ENCODE measurements at places on chromosomes 11 and 22.

DNA sequence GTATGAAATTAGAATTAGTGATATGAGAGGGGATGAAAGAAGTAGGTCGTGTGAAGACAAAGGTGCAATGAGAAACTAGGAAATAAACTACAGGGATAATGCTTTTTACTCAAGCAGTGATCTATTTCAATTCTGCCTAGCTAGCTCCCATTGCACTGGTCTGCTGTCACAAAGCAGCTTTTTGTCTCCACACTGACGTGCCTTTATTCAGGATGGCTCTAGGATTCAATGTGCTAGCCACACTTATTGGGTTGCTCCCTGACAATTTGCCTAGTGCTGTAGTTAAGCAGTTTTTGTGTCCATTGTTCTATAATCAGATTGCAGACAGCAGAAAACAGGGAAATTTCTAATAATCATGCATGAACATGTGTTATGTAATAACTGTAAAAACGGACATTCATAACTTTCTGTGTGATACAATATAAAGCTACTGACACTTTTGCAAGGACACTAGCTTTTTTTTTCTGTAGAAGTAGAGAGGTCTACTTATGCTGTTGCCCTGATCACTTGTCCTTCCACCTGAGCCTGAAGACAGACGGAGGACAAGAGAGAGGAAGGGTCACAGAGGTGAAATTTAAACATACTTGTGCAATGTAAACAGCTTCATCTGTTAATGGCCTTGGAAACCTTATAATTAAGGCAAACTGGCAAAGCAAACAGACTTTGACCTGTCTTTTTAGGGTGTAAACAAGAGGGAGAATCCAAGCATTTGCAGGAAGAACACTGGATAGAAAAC is 269.6 kb downstream of the LRRC4C start:
- no peak for DNase-seq

DNA sequence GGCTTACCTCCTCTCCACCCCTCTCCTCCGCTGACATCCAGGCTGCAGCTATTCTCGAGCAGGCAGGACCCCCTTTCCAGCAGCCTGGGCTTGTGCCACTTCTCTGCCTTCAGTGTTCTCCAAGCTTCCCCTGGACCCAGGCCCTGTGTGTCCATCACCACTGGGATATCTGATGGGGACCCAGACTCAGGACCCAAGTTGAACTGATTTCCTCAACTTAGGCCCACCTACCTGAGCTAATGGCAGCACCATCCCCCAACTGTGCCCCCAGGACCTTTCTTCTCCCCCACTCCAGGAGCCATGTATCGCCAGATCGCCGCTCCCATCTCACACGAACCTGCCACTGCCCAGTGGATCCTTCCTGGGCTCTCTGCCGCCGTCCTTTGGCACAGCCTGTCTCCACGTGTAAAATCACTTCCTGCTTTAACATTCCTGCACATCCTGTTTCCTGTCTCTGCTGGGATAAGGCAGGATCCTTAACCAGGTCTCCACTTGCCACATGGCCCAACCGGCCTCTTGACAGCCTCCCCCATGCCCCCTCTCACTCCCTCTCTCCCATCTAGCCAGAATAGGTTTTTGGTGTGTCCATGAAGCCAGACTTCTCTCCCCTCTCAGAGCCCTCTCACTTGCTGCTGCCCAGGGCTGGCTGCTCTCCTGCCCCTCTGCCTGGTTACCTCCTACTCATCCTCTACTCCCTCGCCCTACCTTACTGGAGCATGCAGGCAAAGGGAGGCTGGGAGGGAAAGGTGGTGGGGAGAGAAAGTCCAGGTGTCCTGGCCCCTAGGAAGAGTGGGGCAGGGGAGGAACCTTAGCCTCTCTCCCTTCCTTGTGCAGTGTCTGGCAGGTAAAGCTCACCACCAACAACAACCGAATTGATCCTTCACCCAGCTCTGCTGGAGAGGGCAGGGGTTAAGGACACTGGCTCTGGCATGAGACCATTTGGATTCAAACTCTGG is 9.4 kb downstream of the SPATA19 start:
- DNase-seq: no peak

- no peak for DNase-seq
These were observed 2.0 kb downstream of the CD3E start for GRCh38 chr11:118306556-118306955.

DNA sequence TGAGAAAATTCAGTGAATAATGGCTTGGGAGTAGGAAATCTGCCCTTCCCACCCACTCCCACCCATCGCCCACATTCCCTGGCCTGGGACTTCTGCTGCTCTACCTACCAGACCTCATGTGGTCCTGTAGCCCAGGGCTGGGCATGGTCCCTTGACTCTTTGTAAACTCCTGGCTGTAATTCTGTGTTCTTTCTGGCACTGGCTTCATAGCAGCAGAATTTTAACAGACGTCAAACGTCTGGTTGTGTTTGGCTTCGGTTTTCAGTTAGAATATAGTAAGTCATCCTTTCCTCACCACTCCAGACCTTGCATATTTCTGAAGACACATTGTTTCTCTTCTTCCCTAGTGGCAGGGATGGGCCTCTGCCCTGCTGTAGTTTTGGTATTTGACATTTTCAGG is 210.6 kb downstream of the CSNK2A3 start:
- no peak for DNase-seq

DNA sequence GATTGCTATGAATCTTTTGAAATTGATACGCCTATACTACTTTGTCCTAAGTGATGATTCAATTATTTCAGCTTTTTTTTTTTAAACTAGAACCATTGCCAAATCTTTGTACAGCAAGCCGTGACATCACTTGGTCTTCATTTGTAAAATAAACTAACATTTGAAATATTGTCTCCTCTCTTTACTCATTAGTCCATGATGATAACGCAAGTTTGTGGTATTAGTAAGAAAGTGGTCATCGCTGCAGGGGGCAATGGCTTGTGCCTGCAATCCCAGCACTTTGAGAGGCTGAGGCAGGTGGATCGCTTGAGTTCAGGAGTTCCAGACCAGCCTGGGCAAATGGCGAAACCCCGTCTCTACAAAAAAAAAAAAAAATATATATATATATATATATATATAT is 12.9 kb upstream of the ARHGAP42 start:
- DNase-seq: no peak

DNA sequence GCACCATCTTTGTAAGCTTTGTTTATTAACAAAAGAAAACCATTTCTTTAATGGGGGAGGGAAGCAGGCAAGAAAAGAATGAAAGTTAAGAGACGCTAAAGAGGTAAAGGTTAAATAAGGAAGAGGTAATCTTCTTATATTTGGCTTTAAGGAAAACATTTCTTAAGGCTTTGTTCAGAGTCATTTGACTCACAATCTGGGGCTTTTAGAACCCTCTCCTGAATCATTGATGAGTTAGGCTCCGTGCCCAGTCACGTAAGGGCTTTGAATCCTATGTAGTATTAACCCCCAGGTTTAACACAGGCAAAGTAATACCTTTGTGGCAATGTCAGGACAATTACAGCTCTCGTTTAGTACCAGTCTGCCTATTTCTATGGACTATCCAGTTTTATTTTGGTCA is 26.1 kb downstream of the MADD start:
- DNase-seq: no peak

GRCh38 chr11:110065189-110065588 is 28.0 kb upstream of the ZC3H12C start:
- DNase-seq: no peak

- no peak for DNase-seq
These were observed 1083.5 kb upstream of the TENM4 start for GRCh38 chr11:80524349-80524748.

DNA sequence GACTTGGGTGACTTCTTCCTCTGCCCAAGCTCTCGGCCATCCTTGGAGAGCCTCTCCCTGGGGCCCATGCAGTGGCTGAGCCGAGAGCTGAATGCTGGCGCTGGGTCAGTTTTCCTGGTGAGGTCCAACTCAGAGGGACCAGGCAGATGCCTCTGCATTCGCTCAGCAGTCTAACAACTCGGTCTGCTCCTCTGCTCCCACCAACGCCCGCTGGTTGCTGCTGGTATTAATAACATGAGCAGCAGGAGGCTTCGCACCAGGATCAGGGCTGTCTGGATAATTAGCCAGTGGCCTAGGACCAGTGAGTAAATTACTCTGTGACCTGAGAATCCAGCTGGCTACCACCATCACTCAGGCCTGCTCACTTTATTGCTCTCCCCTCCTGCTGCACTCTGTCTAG is 77.7 kb upstream of the FAM181B start:
- no peak for DNase-seq

DNA sequence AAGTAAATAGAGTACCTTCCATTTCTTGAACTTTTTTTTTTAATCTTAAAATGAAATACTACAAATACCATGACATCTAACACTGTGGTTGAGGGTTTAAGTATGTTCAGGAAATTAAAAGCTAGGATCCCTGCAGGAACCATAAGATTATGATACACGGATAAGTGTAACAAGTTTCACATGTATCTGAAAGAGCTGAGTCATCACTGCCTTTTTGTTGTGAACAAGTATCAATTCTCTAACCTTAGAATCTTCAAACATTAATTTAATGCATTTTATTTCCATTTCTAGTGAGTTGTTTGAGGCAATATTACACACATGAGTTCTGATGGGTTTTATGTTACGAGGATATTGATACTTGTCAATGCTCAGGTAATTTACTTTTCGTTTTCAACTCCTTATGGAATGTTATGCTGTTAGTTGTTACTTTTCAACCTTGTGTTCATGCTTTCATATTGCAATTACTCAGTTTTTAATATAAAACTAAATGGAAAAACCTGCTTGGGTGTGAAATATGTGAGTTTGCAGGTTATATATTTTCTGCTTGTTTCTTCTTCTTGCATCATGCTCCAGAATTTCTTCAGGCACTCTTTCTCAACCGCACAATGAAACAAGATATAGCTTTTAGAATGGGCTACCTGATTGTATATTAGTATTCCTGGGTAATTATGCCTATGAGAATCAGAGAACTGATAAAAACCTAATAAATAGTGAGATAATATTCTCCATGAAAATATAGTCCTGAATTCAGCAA is 361.3 kb upstream of the MTNR1B start:
- no peak for DNase-seq

DNA sequence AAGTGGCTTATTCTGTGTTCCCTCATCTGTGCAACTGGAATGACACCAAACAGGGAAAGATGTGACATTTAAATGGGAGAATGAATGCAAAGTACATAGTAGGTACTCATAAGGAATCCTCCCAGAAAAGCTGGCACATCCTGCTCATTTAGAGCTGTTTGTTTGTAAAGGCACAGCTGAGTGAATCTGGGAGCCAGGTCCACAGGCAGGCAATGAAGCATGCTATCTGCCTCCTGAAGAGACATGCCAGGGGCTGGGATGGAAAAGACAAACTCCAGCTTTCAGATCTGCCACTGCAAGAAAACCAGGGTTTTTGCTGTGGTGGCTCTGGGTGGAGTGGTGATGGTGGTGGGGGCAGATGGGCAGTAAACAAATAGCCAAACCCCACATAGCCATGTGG is 150.1 kb downstream of the TENM4 start:
- no peak for DNase-seq

- no peak for DNase-seq
These were observed 21.4 kb downstream of the CHKA start for GRCh38 chr11:68099474-68100405.

DNA sequence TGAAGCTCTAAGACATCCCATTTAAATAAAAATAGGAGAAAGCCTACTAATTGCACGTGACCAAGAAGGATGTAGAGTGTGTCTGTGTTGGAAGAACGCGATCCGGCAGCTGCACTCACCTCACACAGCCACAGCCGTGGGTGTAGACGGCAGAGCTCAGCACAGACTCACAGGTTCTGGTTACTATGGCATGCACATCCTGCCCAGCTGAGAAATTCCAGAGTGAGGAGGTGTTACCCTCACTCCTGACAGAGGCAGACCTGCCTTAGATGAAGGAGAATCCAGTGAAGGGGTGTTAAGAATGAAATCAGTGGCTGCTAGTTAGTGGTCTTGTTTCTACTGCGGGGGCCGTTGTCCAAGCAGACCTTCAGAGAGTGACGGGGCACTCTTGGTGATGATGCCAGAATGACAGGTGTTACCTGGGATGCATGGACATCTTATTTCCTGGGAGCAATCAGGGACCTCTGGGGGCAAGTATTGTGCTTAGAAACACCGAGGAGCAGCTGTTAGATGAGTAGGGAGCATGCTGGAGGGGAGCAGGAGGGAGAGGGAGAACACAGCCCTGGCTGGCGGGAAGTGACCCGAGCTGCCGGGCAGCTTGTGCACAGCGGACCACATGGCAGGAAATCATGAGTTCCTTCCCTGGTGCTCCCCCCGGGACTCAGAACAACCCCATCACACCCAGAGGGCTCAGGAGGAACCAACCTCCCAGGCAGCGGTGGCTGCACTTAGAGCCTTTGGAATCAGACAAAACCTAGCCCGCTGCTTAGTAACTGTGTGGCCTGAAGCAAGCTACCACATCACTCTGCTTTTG is 12.3 kb downstream of the KCNJ5 start:
- DNase-seq: no peak

DNA sequence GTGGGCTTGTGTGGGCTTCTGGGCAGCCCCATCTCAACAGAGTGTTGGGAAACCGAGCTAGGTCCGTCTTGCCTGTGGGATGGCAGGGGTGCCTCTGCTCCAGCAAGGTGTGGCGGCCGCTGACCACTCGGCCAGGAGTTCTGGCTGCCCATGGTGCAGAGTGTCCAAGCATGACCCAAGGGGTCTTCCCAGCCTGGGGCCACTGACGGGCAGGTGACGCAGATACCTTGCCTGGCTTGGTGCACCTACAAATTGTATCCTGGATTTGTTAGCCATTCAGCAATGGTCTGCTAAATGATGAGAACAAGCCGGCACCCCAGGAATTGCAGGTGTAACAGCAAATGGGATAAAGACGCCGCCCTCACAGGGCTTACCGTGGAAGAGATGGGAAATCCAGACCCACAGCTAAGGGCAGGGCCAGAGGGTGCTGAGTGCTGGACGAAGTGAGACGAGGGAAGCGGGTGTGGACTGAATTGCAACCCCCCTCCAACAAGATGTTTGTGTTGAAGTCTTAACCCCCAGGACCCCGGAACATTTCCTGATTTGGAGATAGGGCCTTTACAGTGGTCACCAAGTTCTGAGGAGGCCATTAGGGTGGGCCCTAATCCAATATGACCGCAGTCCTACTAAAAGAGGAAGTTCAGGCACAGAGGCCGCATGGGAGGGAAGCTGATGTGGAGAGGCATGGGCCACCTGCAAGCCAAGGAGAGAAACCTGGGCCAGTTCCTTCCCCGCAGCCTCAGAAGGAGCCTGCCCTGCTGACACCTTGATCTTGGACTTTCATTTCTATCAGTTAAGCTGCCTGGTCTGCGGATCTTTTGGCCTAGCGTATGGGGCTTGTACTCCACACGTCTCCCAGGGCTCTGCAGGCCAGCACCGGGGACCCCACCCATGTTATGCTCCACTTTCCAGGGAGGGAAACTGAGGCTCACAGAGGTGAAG is 45.2 kb upstream of the LINC01488 start:
- no peak for DNase-seq

- peak; percentile 50 for DNase-seq
These were observed at the start of gene MYRF for GRCh38 chr11:61752117-61752924. MYRF (plus strand) TSS chr11:61752636; CDS start chr11:61752745, 109 bp downstream.

All from activated T-helper 1 cell treated with Interleukin-2 at 50 U/mL for 16 hours (primary cell).